ENCODE measurements at places on chromosomes 3 and 15.
A peak's percentile ranks its signal among the peaks of the same experiment; 100 is the strongest.

DNA sequence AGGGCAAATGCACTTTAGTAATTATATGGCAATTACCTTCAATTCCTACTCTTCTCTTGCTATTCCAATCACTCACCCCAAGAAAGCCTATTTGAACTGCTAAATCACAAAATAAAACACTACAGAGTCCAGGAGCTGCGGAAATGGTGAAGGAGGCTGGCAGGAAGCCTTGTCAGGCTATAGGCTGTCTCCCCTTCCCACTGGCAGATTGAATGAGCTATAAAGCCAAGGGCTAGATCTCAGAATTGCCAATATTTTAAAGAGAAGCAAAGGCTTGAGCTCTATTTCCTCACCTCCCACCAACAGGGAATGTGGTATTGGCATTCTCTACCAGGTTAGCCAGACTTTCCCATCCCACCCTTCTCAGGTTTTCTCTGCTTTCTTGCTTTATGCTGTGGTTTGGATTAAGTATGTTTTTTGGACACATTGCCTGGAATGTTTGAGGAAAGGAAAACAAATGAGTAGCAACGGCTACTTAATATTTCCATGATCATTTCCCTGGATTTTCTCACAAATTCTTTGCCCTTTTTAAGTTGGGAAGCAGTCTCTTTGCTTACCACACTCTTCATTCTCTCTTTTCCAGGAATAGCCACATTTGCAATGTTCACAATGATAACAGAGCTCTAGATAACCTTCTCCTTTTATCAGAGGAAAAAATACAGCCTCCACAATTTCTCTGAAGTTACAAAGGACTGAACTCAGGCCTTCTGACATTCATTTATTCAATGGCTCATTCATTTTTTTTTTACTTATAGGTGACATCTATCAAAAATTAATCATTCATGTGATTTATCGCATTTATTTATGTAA lies 1125.4 kb downstream of the ROBO1 start:
- no peak for DNase-seq

DNA sequence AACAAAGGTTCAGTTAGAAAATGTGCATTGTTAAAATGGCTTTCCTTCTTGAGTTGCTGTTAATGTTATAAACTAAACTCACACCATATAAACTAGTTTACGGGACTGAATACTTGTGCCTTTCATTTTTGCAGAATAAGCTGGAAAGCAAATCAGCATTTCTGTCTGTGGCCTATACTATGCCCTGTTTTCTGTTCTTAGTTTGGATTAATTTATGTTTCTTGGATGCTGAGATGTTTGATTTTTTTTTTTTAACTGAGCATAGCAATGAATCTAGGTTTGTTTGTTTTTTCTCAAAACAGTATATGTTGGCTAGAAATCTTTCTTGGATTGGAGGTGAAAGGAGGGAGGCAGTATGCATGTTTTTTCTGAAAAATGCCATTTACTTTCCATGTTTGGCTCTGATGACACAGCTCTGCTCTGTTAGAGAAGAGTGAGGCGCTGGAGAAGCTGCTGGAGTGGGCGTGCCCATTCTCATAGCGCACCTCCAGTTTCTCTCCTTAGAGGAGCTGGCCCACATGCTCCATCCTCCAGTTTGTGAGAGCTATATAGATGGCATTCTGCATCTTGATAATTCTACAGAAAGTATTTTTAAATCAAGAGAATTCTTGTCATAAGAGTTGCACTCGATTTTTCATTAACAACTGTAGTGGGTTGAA lies 423.6 kb upstream of the TPM1 start:
- DNase-seq, result no peak

GRCh38 chr3:64594134-64594533 lies 93.7 kb downstream of the ADAMTS9 start:
- no peak for DNase-seq

- no peak for DNase-seq
Observed at GRCh38 chr15:71333839-71334238, 218.6 kb downstream of the THSD4 start.

DNA sequence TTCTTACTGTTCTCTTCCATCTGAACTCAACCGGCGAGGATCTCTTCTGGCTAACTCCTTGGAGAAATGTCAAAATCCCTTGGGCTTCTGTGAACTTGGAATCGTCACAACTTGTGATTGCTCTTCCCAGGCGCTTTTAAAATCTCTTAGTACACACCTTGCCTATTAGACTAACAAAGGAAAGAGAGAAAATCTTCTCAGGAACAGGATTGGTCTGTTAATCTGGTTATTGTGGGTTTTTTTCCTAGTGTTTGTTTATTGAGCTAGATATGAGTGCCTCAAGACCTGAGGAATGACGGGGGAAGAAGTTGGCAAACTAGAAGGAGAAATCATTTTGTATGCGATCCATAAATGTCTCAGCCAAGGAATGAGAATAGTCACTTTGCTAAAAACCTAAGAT lies at the start of gene ATP13A5:
Gene ATP13A5 (minus strand): TSS at position 48 of the 400 bp plus-strand sequence. CDS start 28 bp downstream, at position 20.
- no peak for DNase-seq

DNA sequence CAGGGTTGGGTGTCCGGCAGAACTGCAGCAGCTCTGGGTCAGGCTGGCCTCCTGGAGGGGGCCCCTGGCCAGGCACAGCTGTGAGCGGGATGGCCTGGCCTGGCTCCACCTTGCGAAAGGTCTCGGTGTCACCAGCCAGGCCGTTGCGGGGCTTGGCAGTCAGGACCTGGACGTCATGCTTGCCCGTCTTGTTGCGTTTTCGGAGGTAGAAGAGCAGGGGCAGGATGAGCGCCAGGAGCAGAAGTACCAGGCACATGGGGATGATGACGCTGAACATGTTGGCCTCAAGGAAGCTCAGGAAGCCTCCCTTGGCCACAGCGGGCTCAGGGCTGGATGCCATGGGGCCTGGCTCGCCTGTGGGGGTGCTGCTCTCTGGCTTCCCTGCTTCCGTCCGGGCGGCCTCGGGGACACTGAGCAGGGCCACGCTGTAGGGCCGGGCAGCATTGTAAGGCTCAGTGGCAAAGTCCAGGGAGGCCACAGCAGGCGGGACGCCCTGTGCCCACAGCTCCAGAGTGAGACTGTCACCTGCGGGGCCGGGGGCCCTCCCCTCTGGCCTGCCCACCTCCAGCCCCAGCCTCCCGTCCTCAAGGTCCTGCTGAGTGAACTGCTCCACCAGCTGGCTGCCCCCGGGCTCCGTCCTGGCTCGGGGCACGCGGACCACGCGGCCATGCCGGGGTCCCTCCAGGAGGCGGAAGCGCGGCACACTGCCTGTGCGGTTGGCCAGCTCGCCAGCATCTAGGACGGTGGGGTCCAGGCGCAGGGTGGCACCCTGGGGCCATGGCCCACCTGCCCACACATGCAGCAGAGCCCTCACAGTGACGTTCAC lies 28.1 kb downstream of the SNX33 start:
- DNase-seq, result no peak

DNA sequence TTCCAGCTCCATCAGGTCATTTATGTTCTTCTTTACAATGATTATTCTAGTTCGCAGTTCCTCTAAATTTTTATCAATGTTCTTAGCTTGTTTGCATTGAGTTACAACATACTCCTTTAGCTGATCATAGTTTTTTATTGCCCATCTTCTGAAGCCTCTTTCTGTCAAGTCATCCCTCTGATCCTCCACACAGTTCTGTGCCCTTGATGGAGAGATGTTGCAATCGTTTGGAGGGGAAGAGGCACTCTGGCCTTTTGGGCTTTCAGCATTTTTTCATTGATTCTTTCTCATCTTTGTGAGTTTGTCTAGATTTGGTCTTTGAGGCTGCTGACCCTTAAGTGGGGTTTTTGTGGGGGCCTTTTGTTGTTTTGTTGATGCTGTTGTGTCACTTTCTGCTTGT lies 234.6 kb upstream of the CBLB start:
- no peak for DNase-seq

DNA sequence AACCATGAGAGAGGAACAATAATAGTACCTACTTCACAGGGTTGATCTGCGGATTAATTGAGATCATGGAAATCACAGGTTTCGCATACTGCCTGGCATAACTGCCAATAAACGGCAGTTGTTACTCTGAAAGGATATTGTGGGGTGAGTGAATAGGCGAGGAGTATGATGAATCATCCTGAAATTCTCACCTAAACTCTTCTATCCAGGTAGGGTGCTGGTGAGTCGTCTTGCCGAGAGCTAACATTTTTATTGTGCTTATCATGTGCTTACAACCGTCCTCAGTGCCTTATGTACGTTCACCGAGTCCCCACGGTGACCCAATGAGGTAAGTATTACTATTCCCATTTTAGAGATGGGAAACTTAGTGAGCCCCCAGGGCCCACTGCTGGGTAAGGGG lies 52.4 kb upstream of the SRGAP3 start:
- DNase-seq, result no peak

GRCh38 chr3:129314386-129315222 lies 35.9 kb downstream of the HMCES start:
- DNase-seq, result peak; percentile 75

DNA sequence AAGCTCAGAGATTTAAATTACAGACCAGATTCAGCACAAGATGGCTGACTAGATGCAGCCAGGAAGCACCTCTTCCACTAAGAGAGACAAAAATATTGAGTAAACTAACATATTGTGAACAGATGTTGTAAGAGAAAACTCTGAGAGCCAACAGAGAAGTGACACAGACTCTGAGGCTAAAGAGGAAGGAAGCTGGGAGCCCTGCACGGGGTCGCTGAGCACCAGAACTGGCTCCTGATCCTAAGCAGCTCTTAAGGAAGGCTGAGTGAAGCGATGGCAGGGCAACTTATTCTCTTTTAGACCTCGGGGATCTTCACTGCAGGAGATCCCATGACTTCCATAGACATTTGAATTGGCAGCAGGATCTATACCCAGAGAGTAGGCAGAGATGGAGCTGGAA lies 578.0 kb upstream of the GRM7 start:
- no peak for DNase-seq

DNA sequence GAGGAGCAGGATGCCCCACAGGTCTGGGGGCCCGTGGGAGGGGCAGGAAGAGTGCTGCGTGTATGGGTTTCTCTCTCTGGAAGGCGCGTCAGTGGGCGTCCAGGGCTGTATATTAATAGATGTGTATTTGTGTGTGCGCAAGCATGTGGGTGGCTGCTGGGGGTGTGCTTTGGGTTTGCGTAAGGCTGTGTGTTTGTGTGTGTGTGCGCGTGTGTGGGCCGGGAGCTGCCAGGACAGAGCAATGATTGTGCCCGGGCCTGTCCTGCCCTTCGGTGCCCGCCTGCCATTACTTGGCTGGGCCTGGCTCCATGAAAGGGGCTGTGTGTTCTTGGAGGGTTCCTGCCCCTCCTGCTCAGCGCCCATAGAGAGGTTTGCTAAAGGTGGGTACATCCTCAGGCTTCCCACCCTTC lies 16.3 kb downstream of the CSPG4 start:
- DNase-seq, result no peak

DNA sequence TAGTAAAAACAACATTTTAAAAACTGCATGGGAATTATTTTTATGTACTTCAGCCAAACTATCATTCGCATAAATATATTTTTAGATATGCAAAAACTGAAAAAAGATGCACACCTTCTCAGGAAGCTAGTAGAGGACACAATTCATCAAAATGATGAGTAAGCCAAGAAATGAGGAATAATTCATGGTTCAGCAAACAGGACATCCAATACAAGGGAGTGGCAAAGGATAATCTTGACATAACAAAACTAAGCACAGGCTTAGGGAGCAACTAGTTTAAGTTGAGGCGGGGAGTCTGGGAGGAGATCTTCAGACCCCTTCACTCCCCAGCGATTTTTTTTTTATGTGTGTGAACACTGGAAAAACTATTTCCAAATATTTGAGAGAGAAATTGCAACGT lies 93.7 kb downstream of the ZNF280D start:
- DNase-seq, result no peak

GRCh38 chr3:185363662-185364203 lies 797 bp downstream of the MAP3K13 start:
- DNase-seq, result no peak

DNA sequence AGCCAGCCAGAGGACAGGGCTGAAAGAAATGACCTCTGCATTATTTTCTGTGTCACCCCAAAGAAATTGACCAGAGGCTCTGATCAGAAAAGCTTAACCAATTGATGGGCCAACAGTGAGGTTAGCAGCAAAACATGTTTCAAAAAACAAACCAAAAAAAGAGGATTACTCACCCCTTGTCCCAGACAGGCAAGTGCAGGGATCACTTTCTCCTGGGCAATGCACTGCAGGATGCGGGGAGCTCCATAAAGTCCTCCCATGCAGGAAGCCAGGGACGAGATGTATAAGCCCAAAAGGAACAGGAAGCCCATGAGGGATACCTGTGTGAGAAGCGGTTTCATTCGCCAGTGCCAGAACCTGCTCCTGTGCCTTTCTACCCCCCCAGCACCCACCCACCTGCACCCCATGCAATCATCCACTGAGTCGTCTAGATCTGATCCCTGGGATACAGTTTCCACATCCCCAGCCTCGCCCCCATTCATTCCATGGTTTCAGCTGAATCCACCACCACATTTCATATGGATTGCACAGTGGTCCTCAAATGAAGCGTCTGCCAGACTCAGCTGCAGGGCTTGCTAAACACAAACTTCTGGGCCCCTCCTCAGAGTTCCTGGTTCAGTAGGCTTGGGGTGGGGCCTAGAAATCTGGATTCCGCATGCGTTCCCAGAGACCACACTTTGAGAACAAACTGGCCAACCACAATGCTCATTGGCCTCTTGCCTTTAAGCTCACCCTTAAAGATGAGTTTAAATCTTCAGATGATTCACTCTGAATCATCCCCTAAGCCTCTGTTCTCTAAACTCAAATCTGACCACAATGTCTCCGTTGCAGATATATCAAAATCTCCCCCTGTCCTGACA lies 54.4 kb upstream of the HEG1 start:
- DNase-seq, result peak; percentile 50

GRCh38 chr15:26983822-26984221 lies 12.8 kb downstream of the GABRG3 start:
- DNase-seq, result no peak

DNA sequence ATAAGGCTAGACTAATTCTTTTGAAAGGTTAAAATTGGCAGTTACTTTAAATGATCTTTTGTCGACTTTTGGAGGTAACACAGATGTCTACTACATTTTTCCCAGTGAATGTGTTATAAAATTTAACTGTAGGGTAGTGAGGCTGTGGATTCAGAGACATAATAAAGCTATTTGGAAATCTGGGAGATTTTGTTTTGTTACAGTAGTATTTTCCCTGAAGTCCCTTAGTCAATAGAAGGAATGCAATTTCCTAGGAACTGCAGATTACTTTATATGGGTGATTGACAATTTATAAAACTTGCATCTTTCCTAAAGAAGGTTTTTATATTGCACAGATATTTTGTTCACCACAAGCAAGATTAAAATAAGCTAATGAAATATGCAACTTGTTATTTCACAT lies 96.9 kb downstream of the ALCAM start:
- no peak for DNase-seq

DNA sequence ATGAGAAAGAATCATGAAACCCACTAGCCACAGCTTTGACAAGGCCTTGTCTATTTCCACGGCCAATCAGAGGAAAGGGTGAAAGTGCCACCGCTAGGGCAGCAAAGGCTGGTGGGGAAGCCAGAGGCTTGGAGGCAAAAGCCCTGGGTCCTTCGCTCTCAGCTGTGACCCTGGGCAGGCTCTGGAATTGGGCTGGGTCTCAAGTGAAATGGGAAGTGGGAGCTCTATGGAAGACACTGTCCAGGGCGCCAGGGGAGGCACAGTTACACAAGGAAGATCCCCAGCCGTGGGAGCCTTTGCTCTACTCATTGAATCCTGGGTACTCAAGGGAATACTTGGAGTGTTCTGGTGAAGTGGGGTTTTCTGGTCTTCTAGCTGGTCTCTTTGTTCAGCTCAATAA lies 136.2 kb downstream of the ASB7 start:
- no peak for DNase-seq

Data from stimulated activated naive CD8-positive, alpha-beta T cell treated with anti-CD3 and anti-CD28 coated beads, Interleukin-15, Interleukin-2, amounts not matched to agents 100 U/mL and 50 U/mL, for 24 hours (primary cell).